ENCODE measurements at places on chromosomes 12 and 14. TPM values are rescaled to one million over a fixed set of nuclear protein-coding genes. Genes with fewer than 3 reads are reported as not detected.

DNA sequence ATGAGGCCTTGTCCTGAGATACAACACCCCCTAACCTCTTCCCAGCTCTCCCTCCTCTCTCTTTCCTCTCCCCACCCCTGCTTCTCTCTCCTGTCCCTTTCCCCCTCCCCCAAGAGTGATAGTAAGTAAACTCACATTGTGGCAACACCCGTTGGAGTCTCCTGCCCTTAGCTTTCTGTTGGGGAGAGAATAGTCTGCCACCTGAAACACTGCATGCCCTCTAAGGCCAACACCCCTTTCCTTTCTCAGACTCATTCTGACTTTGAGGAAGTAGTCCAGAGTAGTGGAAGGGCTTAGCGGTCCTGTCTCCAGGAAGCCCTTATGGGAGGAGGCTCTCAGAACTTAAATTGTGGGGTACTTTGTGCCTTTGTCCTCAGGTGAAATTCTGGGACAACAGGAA, 95.2 kb downstream of the PRKCH start:
- H3K27me3 ChIP-seq = peaks cover 24% of the 10 kb centered on the region
- no peak for DNase-seq
- H3K4me1 ChIP-seq = no peaks in the 10 kb centered on the region
- no peak overlapping the region for H3K27ac ChIP-seq
- H3K4me3 ChIP-seq = no peak overlapping the region

- peaks cover 22% of the 10 kb centered on the region for H3K4me1 ChIP-seq
- H3K27ac ChIP-seq = peak overlapping the region; percentile 94
- no peaks in the 10 kb centered on the region for H3K36me3 ChIP-seq
Observed at GRCh38 chr12:116434155-116435011, 124.8 kb upstream of the MAP1LC3B2 start.

DNA sequence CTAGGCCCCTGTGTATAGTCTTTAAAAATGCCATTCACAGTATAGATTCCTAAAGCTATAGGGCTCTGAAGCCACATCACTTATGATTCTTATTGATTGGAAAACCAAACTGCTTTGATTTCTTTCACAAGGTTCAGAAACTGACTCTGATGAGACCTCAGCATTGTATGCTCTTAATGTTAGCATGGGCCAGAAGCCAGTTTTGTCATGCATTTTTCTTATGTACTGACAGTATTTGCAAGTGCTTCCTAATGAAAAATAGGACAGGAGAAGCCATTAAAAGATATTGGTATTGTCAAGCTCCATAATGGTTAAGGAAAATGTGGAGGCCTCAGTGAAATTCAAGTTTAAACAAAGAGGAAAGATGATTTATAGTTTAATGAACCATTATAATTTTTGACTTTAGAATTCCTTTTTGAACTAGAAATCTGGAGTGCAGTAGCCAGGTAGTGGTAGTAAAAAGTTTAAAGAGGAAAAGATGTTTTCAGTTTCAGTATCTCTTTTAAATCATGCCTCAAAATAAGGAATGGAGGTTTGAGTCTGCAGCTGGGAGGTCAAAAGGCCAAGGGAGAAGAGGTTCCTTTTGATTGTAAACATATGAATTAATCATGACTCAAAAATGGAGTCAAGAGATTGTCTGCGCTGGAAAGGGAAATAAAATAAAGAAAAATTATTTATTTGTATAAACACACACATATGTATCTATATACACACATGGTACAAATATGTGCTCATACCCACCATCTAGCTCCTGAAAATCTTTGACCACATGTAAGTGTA, 388.1 kb upstream of the PRICKLE1 start:
- peak; percentile 17 for DNase-seq
- no peaks in the 10 kb centered on the region for H3K36me3 ChIP-seq
- no peaks in the 10 kb centered on the region for H3K27me3 ChIP-seq
- H3K27ac ChIP-seq = no peak overlapping the region

DNA sequence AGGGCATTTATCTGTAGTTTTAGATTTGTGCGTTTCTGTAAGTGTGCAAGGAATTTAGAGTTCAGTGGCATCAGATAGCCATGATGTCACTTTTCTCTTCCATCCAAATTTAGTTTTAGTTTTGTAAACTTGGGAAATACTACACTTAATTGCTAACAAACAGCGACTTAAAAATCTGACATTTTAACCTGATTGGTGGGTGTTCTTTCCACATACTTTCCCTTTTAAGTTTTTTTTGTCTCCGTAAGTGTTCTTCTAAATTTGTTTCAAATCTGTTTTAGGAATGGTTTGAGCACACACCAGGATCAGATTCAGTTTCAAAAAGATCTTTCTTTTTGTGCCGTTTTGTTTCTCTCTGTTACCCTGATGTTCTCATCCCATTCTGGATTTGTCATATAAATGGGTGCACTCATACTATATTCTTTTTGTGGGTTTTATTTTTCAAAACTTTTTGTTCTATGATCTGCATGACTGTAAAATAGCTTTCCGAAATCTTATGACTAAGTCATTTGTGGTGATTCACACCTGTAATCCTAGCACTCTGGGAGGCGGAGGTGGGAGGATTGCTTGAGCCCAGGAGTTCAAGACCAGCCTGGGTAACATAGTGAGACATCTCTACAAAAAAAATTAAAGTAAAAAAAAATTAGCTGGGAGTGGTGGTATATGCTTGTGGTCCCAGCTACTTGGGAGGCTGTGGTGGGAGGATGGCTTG, 58.9 kb downstream of the FBXO34 start:
- H3K27ac ChIP-seq = peak overlapping the region; percentile 53
- peak; percentile 61 for DNase-seq
- H3K4me1 ChIP-seq = peaks cover 5% of the 10 kb centered on the region
- no peaks in the 10 kb centered on the region for H3K36me3 ChIP-seq
- no peaks in the 10 kb centered on the region for H3K27me3 ChIP-seq

- peak; percentile 66 for DNase-seq
- H3K27ac ChIP-seq = no peak overlapping the region
- no peak overlapping the region for H3K4me3 ChIP-seq
- peaks cover 5% of the 10 kb centered on the region for H3K36me3 ChIP-seq
Observed at GRCh38 chr12:98532687-98533304, 17.4 kb downstream of the TMPO start.

GRCh38 chr12:110689281-110690126, 589 bp upstream of the HVCN1 start:
- H3K4me3 ChIP-seq = peak overlapping the region; percentile 67
- H3K4me1 ChIP-seq = no peaks in the 10 kb centered on the region
- DNase-seq = peak; percentile 50
- H3K36me3 ChIP-seq = no peaks in the 10 kb centered on the region
- H3K27ac ChIP-seq = no peak overlapping the region

GRCh38 chr12:52314511-52314910, 6.7 kb downstream of the KRT83 start:
- H3K36me3 ChIP-seq = no peaks in the 10 kb centered on the region
- H3K27ac ChIP-seq = no peak overlapping the region
- no peak overlapping the region for H3K4me3 ChIP-seq
- peaks cover 8% of the 10 kb centered on the region for H3K27me3 ChIP-seq
- DNase-seq = no peak
- H3K4me1 ChIP-seq = peaks cover 9% of the 10 kb centered on the region

DNA sequence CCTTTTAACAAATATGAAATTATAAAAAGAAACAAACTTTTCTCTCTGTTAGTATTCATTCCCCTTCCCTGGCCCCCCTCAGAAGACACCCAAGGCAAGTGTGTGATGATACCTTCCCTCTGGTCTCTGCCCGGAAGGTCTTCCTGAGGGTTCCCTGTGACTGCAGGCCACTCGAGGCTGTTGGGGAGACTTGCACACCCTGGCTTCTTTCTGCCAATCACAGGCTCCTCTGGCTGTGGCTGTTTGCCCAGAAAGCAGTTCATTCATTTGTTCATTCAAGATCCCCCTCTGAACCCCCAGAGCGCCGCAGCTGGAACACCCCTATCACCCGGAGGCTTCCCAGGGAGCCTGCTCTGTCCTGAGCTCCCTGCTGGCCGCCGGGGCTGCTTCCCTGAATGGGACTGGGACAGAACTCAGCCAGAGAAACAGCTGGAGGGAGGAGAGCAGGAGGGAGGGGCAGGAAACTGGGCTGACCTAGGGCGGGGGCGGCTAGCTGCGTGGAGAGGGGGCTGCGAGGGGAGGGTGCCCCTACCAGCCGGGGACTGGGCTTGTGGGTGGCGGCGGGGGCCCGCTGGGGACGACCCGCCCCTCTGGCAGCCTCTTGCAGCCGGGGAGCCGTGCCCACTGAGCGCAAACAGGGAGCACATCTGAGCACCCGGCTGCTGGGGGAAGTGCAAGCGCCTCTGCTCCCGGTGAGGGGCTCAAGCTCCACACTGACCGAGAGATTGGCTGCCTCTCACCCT, at the start of gene CMKLR1:
Gene CMKLR1 (minus strand): TSS at position 397 of the 743 bp plus-strand sequence. CDS start 45,720 bp downstream, outside the sequence.
- peaks cover 14% of the 10 kb centered on the region for H3K4me1 ChIP-seq
- H3K27ac ChIP-seq = no peak within 1 kb of the TSS
- H3K36me3 ChIP-seq = no peaks in the 10 kb centered on the region
- peak; percentile 54 for DNase-seq
- H3K4me3 ChIP-seq = peak within 1 kb of the TSS; percentile 63

DNA sequence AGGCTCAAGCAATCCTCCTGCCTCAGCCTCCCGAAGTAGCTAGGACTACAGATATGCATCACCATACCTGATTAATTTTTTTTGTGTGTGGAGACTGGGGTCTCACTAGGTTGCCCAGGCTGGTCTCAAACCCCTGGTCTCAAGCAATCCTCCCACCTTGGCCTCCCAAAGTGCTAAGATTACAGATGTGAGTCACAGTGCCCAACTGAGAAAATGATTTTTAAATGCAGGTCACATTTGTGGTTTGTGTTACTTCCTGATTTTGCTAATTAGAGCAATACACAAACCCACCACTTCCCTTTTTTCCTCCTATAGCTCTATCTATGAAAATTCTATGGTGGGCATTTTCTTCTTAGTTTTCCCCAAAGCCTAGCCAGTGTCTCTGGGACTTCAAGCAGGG, 45.5 kb upstream of the TMEM263 start:
- no peaks in the 10 kb centered on the region for H3K27me3 ChIP-seq
- no peaks in the 10 kb centered on the region for H3K36me3 ChIP-seq
- H3K27ac ChIP-seq = no peak overlapping the region
- no peak for DNase-seq
- H3K4me1 ChIP-seq = no peaks in the 10 kb centered on the region
- H3K4me3 ChIP-seq = no peak overlapping the region

- no peaks in the 10 kb centered on the region for H3K36me3 ChIP-seq
- H3K4me3 ChIP-seq = no peak overlapping the region
- H3K27ac ChIP-seq = no peak overlapping the region
Observed at GRCh38 chr12:120041386-120042231, 52.6 kb downstream of the BICDL1 start.

DNA sequence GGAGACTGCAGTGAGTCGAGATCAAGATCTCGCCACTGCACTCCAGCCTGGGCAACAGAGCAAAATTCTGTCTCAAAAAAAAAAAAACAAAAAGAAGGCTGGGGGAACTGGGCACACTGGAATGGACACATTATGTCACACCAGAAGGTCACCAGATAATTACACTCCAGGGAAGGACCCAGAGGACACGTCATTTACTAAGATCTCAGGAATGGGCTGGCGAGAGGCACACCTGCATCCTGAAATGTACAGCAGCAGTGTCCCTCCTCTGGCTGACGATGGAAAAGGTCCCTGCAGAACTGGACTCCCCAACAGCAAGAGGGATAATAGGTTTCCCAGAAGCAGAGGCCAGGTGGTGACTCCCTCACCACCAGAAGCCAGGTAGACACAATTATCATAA, 243.5 kb downstream of the BCL11B start:
- no peak for DNase-seq
- no peaks in the 10 kb centered on the region for H3K4me1 ChIP-seq
- H3K4me3 ChIP-seq = no peak overlapping the region
- no peak overlapping the region for H3K27ac ChIP-seq

DNA sequence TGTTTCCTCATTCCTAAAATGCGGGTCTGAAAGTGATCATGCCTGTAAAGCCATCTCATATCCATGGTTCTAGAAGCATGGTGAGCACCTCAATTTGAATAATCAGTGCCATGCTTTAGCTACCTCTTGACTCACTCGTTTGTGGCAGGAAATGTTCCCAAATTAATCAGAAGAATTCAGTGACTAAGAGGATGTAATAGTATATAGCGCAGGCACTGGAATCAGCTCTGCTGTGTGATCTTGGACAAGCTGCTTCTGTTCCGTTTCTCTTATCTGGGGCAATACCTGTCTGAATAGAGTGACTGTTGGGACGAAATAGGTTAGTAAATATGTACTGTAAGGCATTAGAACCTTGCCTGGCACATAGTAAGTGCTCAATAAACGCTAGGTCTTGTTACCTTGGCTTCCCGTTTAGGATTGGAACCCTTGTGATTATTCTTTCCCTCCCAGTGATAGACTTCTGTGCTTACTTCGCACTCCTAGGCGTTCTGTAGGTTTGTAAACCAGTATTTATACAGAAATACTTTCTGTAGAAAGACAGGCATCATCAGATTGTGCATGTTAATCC, 820 bp upstream of the SMAGP start:
- peak overlapping the region; percentile 78 for H3K4me3 ChIP-seq
- no peaks in the 10 kb centered on the region for H3K27me3 ChIP-seq
- H3K36me3 ChIP-seq = no peaks in the 10 kb centered on the region

- no peaks in the 10 kb centered on the region for H3K36me3 ChIP-seq
- H3K27ac ChIP-seq = no peak overlapping the region
- no peaks in the 10 kb centered on the region for H3K27me3 ChIP-seq
- peak; percentile 31 for DNase-seq
Observed at GRCh38 chr14:31270196-31270772, 62.7 kb upstream of the HECTD1 start.

GRCh38 chr14:81323093-81323492, 77.0 kb downstream of the STON2 start:
- H3K27me3 ChIP-seq = peaks cover 11% of the 10 kb centered on the region
- H3K4me3 ChIP-seq = no peak overlapping the region
- DNase-seq = no peak
- no peaks in the 10 kb centered on the region for H3K36me3 ChIP-seq

DNA sequence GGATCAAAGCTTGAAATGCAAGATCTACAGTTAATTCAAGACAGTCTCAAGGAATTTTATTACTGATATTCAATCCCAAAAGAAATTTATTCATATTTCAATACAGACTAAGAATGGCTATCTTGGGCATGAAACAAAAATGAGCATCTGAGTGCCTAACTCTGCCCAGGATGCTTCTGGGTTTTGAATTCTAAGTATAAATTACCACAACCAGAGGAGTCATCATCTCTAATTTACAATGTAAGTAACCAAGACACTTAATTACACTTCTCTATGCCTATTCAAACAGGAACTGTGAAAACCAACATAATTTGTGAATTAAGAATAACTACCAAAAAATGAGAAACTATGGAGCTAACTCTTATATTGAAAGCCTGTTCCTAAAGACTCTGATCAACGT, 14.1 kb downstream of the OSBPL8 start:
- H3K27me3 ChIP-seq = no peaks in the 10 kb centered on the region
- H3K4me1 ChIP-seq = peaks cover 33% of the 10 kb centered on the region
- DNase-seq = no peak
- H3K36me3 ChIP-seq = no peaks in the 10 kb centered on the region
- H3K27ac ChIP-seq = no peak overlapping the region
- H3K4me3 ChIP-seq = no peak overlapping the region

- H3K27ac ChIP-seq = no peak overlapping the region
- no peaks in the 10 kb centered on the region for H3K36me3 ChIP-seq
- no peaks in the 10 kb centered on the region for H3K27me3 ChIP-seq
- DNase-seq = no peak
- no peak overlapping the region for H3K4me3 ChIP-seq
- H3K4me1 ChIP-seq = peaks cover 11% of the 10 kb centered on the region
Observed at GRCh38 chr12:12501121-12501520, 61.5 kb downstream of the DUSP16 start.

MMP17 gene
- total RNA-seq = 52.1 TPM

CMKLR1 gene
- total RNA-seq = 2.9 TPM

KRT79 gene
- total RNA-seq = not detected

SLCO1B1 gene
- not detected for total RNA-seq

DTD2 gene
- total RNA-seq = 21.2 TPM

MAP3K12 gene
- 36.5 TPM for total RNA-seq

PPP1R36 gene
- not detected for total RNA-seq

GDF3 gene
- not detected for total RNA-seq

CISTR gene
- total RNA-seq = not detected

CRIP1 gene
- 1.8 TPM for total RNA-seq
